ENCODE measurements at places on chromosomes 4 and X.

DNA sequence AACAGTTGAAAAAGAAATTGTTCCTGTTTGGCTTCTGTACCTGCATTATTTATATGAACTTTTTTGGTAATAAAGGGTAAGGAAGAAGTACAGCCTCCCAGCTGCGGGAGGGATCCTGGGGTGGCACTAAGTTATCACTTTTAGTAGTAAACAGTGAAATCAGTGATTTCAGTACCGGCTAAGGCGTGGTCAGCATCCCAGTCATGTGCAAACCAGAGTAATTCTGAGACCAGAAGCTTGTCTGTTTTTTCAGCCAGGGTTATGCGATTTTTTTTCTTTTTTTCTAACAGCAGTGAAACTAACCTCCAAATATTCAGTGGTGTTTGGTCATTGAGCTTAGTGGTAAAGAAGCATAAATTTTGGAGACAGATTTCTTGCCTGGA lies 3.3 kb downstream of the EGF start:
- no peak for DNase-seq

DNA sequence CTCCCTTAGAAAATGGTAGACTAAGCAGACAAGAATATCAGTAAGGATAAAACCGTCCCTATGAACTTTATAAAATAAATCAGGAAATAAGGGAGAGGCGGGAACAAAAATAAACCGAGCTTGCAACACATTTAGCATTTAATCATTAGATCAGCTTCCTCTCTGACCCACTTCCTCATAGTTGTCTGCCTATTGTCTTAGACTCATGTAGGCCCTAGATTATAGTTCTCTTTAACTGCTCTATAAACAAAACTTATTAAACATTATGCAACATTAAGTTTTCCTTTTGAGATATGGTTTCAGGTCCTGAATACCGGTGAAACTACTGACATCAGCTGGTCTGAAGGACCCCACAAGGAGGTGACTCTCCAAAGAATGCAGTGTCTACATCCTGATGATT lies 15.8 kb upstream of the SRD5A3 start:
- DNase-seq: no peak

GRCh38 chrX:140157143-140157542 lies 191.8 kb upstream of the CXorf66 start:
- no peak for DNase-seq

GRCh38 chr4:41561244-41561643 lies 23.3 kb downstream of the LIMCH1 start:
- no peak for DNase-seq

Measured in Caco-2 (cell line).